Stimulated activated CD8-positive, alpha-beta memory T cell treated with anti-CD3 and anti-CD28 coated beads, Interleukin-7, amount 100 ng/mL, for 4 hours (primary cell): ENCODE measurements at places on chromosomes 7 and 10.

DNA sequence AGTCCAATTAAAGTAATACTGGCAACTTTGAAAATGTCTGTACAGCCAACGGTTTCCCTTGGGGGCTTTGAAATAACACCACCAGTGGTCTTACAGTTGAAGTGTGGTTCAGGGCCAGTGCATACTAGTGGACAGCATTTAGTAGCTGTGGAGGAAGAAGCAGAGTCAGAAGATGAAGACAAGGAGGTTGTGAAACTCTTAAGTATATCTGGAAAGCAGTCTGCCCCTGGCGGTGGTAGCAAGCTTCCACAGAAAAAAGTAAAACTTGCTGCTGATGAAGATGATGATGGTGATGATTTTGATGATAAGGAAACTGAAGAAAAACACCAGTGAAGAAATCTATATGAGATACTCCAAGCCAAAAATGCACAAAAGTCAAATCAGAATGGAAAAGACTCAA is 72.2 kb downstream of the ZNF783 start:
- DNase-seq, result no peak

DNA sequence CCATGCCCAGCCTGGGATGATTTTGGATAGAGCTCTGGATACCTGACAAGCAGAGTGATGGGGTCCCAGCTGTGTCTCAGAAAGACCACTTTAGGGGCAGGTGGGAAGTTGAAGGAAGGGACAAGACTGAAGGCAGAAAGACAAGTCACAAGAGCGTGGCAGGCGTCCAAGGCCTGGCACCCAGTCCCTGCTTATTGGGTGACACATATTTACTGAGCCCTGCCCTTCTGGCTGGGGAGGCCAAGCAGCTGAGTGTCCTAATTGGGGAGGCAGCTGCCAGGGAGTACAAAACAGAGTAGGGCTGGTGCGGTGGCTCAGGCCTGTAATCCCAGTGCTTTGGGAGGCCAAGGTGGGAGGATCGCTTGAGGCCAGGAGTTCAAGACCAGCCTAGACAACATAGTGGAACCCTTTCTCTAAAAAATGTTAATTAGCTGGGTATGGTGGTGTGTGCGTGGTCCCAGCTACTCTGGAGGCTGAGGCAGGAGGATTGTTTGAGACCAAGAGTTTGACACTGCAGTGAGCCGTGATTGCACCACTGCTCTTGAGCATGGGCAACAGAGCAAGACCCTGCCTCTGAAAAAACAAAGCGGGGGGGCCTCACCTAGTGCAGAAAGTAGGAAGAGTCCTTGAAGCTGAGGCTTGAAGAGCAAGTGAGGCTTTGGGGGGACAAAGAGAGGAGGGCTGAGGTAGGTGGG is 53.0 kb upstream of the GTF2I start:
- no peak for DNase-seq

DNA sequence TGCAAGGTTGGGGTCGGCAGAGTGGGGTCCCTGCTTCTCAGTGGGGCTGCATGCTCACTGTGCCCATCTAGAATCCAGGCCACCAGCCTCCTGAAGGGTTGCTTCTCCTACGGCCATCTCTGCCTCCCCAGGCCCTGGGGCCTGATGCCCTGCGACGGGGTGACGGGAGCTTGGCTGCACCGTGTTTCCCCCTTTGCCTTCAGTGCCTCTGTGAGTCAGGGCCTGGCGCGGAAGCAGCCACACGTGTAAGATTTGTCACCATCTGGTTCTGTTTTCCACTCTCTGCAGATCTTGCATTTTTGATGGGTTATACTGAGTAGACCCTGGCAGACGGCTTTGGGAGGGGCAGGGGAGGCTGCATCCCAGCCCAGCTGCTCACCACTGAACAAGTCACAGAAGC is 7.2 kb downstream of the ADAMTS14 start:
- DNase-seq, result no peak

DNA sequence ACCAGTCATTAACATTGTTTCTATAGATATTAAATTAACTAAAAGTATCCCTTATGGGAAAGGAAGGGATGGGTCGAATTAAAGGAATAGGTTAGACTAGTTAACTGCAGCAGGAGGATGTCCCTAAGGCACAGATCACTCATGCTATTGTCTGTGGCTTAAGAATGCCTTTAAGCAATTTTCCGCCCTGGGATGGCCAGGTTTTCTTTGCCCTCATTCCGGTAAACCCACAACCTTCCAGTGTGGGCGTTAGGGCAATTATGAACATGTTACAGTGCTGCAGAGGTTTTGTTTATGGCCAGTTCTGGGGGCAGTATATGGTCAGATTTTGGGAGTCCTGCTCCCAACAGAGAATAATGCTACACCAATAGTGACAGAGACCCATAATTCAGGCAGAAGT is 139.3 kb upstream of the CDK13 start:
- DNase-seq, result no peak

GRCh38 chr10:106370751-106371150 is 793.8 kb downstream of the SORCS1 start:
- no peak for DNase-seq

GRCh38 chr10:79220307-79220706 is 127.0 kb upstream of the PPIF start:
- DNase-seq, result no peak

DNA sequence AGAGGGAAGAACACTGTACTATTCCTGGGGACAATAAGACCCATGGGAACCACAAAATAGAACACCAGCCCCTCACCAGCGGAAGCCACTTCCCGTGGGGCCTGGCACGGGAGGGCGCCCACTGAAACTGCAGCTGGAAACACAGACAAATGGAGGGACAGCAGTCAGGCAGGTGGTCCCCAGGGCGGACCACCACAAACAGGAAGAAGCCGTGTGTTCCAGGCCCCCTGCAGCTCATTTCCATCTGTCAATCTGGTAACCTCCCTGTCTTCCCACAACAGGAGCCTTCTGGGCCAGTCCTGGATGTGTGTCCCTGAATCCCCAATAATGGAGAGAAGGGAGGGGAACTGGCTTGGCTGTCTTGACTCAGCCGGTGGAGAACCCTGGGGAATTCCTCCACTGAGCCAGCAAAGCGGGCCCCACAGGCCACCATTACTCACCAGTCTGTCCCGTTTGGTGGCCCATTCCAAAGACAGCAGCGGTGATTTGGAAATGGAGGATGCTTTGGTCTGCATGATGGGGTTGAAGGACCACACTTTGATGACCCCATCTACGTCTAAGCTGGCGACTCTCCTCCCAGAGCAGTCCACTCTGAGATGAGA is 16.7 kb downstream of the WDR91 start:
- DNase-seq, result no peak

GRCh38 chr7:7185371-7185989 is 3.1 kb downstream of the C1GALT1 start:
- no peak for DNase-seq

DNA sequence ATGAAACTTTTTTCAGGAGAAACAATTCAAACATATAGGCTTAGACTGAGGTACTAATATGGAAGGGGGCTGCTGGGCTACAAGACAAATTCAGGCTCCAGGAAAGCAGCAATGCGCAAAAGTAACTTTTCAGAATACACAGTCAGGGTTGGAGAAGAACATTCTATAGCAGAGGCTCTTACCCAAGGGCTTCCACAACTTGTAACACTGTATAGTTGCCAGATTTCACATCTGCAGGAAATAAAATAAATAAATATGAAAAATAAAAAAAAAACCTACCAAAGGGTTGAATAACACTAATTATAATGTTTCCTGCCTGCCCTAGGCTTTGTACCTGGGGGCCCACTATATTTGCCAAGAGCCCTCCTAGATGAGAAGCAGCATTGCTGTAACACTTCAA is 14.3 kb downstream of the MMS19 start:
- no peak for DNase-seq

GRCh38 chr7:1542841-1543747 is 12.6 kb downstream of the MAFK start:
- DNase-seq, result no peak

DNA sequence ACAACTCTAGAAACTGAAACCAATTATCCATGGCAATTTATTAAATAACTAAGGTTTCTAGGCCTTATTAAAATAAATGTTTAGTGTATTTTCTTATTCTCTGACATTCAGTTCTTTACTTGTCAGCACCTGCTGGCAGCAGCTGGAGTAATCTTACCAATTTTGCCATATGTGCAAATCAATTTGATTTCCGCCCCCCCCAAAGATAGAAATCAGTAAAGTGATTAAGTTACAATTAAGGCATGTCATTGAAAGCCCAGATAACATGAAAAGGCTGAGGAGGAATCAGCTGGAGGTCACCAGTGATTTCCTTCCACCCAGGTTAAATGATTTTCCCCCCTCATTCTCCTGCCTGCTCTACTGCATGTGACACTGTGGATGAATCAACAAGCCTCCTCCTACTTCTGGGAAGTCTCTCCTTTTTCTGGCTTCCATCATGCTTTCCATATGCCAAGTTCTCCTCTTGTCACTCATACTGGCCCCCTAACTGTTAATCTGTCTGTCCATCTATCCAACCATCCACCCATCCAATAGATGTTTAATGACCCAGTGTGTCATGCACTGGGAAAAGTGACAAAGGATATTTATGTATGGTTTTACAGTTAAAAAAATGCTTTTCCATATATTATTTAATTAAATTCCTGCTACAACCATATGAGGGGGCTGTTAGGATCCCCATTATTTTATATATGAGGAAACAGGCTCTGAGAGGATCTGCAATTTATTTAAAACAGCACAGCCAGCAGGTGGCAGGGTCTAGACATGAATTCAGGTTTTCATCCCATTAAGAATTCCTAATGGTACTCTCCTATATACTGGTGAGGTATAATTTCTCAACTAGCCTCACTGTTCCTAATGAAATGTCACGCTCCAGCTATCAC is 116.5 kb downstream of the ATXN7L1 start:
- no peak for DNase-seq

DNA sequence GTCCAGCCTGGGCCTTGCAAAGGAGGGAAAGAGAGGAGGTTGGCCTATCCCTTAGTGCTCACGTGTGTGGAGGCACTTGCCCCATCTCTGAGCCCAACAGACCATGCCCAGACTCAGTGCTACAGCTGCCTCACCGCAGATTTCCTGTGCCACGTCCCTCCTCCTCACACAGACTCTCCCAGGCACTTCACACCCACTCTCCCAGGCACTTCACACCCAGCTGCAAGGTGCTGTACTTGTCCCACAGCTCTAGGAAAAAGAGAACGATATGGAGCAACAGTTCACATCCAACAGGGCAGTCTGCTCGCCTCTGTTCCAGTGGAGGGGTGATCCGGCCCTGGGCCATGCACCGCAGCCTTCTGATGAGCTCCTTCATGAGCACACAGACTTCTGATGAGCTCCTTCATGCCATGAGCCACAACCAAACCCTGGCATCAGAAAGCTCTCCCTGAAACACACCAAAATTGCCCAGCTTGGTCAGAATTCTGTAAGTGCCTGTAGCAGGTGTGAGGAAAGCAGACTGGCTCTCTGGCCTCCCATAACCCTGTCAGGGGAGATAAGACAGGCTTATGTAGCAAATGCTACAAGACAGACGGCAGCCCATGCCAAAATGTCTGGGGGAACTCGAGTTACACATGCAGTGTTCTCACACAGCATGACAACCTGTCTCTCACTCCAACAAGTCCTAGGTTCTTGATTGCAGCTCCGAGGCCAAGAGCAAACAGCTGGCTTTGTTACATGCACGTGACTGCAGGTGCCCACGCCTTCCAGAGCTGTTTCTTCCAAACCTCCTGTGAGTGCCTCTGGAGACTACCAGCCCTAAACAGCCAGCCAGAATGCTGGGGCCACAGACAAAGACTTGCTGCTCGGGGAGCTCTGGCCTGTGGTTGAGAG is 348.5 kb downstream of the GRID1 start:
- no peak for DNase-seq

GRCh38 chr10:28312572-28312971 is 9.7 kb upstream of the MPP7 start:
- no peak for DNase-seq
